ENCODE measurements at places on chromosomes 5 and 9.

DNA sequence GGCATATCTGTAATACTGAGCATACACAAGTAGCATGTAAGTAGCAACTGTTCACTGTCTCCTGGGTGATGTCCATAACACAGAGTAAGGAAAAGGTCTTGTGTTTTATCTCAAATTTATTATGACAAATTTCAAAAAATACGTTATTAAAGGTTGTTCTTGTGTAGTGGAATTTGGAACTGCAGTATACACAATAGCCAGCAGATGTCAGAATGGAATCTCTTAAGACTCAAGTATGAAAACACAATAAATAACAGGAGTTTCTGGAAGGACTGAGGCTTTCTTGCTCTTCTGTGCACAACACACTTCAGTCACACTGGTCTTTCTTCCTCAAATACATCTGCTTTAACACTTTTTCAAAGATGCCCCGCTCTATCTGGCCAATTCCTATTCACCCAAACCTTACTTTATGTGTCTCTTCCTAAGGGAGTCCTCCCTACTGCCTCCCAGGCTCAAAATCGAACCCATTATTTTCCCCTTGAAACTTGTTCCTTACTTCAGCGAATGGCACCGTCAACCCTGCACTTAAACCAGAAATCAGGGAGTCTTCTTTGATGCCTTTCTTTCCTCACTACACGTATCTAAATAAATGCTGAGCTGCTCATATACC lies 6.5 kb upstream of the FBXO10 start:
- peak; percentile 70 for DNase-seq

DNA sequence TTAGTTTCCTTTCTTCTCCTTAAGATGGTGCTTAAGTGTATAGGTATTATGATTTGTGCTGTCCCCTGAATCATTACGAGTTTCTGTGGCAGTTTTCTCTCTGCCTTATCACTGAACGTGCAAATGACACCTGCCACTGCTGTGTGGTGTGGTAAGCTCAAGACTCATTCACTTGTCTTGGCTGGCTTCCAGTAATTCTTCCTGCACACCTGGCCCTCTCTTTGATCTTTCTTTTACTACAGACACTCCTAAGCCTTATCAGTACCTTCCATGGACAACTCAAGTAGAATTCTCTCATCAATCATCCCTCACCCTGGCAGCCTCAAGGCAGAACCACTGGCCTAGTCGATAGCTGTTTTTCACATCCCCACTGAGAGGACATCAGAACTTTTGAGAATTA lies 82.6 kb upstream of the ADAMTS19 start:
- DNase-seq: peak; percentile 15

DNA sequence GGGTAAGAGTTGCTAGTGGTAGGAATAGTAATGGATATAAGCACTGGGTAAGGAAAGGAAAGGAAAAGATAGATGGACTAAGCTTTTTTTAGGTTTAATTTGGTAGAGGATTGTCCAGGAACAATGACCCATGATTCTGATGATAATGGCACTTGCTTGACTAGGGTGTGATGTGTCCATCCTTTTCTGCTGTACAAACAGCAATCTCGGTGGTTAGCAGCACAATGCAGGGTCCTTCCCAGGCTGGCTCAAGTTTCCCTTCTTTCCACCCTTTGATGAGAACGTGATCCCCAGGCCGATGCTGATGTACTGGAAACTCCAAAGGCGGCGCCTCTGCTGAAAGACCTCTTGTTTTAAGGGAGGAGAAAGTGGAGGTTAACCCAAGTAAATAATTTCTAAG lies 105.3 kb downstream of the TMEM167A start:
- DNase-seq: no peak

DNA sequence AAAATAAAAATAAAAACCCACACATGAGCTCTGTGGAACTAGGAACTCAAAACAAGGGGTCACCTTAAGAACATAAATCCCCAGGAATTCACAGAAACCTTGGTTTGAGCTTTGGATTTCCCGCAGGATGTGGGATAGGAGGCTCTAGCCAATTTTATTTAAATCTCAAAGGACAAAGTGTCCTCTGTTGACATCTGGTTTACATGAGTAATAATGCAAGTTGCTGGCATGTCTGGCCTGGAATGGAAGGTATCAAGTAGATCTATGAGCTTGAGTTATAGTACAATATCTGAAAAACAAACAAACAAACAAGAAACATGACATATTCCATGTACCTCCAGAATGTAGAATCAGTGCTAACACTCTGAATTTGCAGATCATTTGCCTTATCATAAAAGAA lies 94.2 kb upstream of the SLIT3 start:
- no peak for DNase-seq

- DNase-seq: no peak
Observed at GRCh38 chr9:37693260-37693659, 42.5 kb downstream of the FRMPD1 start.

DNA sequence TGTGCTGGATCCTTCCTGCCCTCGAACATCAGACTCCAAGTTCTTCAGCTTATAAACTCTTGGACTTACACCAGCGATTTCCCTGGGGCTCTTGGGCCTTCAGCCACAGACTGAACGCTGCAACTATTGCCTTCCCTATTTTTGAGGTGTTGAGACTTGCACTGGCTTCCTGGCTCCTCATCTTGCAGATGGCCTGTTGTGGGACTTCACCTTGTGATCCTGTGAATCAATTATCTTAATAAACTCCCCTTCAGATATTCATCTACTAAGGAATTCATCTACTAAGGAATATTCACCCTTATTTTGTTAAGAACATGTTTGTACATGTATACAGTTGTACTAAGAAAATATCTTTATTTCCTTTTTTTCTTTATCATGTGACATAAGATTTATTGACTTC lies 1079.7 kb downstream of the CDH12 start:
- no peak for DNase-seq

All from GM12865 (cell line).